ENCODE measurements at places on chromosomes 5 and 9.

- no peak for DNase-seq
These were observed 6.1 kb upstream of the FGF18 start for GRCh38 chr5:171413153-171413910.

DNA sequence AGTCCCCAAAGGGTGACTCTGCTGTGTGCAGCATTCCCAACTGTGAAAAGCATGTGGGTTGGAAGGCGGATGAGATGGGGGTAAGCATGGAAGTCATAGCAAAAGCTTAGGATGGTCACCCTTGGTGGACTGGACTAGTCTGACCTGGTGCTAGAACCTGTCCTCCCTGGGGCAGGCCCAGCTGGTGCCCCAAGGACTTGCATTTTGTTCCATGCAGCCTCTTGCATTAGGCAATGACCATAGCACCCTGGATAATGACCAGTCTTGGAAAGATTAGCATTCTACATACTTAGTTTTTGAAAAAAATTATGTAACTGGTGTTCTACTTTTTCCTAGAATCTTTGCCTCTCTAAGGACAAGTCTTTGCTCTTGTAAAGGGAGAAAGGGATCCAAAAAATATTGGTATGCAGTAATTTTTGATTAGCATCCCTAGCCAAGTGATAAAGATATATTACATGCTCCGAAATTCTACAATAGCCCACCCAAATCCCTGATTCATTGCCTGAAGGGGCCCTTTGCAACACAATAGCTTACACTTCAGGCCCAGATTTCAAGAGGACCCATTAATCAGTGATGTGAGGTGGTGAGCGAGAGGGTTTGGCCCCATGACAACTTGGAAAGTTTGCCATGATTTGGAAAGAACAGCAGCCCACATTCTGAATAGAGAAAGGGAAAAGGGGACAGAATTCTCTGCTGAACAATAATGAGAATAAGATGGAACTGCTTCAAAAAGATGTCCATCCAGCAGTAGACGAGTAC is 93.3 kb upstream of the CD180 start:
- DNase-seq = no peak

DNA sequence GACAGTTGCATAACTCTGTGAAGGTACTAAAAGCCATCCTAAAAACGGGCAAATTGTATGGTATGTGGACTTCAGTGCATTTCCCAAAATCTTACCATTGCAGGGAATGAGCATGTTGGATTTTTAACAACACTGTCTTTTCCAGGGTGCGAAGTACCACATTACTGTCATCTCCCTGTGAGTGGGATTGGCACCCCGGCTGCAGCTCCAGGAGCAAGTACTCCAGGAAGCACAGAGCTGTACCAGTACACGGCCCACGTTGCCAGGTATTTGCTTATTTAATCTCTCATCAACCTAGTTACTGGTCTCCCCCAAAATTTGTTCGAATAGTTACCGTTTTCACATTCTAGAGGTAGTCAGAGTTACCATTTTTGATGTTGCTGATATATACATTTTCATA is 22.6 kb upstream of the TJP2 start:
- no peak for DNase-seq

DNA sequence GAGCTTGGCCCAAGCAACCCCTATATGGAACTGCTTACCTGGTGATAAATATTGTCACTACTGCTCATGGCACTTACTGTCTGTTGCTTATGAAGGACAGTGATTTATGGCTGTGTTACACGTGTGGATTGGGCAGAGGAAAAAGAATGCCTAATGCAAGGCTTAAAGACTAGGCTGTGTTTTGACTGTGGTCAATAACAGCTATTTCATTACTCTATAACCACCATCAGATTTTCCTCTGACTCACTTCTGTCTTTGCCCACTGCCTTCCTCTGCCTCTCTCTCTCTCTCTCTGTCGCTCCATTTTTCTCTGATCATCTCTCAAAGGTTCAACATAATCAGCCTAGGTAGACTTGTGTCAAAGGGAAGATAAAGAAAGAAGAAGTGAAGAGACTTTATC is 96.2 kb downstream of the TLR4 start:
- no peak for DNase-seq

GRCh38 chr9:137027369-137028262 is at the start of gene ABCA2:
TSS of gene ABCA2 (minus strand) at chr9:137028237. CDS start at chr9:137028140, 97 bp downstream.
- no peak for DNase-seq

- no peak for DNase-seq
These were observed 395.4 kb upstream of the ITGA1 start for GRCh38 chr5:52392321-52392720.

DNA sequence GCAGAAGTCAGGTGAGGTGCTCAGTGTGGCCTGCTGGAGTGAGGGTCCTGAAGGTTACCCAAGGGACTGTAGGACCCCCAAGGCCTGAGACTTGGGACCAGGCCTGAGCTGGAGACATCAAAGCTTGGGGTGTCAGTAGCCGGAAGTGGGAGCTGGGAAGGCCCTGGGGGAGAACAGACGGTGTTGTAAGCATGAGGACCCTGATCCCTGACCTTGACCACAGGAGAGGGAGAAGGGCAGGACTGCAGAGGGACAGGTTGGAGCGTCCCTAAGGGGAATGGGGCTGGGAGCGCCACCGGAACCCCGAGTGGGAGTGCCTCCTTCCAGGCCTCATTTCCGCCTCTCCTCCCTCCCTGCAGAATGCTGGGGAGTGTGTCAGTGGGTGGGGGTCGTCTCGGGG is 533 bp downstream of the TTC16 start:
- no peak for DNase-seq

- DNase-seq = no peak
These were observed 128.1 kb downstream of the GIN1 start for GRCh38 chr5:102991802-102992201.

GRCh38 chr9:110083866-110084265 is 124.1 kb downstream of the C9orf152 start:
- DNase-seq = no peak

DNA sequence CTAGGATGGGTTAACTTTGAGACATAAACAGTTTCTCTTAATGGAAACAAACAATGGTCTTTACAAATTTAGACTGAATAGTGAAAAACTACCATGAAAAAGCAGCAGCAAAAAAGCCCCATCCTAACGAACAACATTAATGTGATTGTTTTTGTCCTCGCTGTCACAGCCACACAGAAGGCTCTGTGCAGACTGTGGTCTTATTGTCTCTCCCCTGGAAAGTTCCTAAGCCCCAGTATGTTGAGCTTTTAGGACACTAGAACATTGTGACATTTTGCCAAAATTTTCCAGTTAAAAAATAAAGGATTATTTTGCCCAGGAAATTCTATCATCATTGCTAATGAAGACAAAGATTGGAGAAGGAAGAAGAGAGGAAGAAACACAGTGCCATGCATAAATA is 12.6 kb upstream of the SOWAHA start:
- DNase-seq = no peak

DNA sequence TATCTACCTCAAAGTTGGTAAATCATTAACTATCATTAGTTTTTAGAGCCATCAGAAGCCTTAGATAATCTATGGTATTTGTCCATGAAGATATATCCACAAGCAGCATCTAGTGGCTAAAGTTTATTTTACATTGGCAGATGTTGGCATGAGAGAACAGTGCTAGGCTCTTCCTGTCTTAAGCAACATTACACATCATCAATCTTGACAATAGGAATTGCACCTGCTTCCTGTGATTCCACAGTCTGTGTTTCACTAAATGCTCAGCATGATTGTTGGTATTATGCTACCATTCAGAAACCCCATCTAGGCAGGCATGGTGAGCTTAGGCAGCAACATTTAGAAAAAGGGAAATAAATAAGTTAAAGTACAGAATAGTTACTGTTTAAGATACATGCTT is 246.6 kb downstream of the SLCO4C1 start:
- DNase-seq = no peak

DNA sequence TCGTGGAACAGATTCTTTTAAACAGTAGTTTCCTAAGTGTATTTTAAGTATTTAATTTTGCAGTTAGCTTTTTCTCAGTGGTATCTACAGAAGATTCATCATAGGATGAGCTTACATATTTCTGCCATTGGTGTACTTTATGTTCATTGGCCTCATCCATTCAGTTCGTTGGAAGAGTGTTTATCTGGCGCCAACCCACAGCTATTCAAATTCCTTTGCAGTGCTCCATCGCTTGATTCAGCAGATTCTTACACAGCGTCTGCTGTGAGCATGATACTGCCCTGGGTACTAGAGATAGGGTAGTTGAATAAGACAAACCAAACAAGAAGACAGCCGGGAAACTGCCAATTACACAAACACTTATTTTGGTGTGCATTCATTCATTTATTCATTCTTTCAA is 55.1 kb downstream of the NUP214 start:
- DNase-seq = no peak

GRCh38 chr9:105281926-105282325 is 37.5 kb downstream of the SLC44A1 start:
- no peak for DNase-seq

DNA sequence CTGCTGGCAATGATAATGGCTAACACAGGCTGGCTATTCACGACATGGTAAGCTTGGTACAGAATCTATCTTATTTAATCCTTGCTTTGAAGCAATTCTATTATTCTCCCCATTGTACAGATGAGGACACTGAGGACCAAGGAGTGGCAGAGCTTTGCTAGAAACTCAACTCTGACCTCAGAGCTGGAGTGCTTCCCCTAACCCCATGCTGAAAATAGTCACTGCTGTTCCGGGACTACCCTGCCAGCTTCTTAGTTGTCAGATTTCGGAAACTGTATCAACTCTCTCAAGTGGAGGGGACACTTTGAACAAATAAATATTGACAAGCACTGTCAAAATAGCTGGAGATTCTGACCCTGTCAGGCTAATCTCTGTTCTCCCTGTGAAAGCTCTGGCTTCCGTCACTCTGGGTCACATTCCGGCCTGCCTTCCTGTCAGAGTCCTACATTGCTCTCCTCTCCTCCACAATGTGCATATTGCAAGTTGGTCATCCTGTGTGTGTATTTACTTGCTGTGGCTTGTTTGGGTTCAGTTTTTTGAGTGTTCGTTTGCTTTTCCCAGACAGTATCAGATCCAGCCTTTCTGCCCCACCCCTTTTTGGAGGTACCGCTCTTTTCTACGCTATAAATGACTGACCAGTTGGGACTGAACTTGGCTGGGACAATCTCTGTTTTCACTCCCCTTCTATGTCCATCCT is 134.3 kb upstream of the MAP1B start:
- no peak for DNase-seq

DNA sequence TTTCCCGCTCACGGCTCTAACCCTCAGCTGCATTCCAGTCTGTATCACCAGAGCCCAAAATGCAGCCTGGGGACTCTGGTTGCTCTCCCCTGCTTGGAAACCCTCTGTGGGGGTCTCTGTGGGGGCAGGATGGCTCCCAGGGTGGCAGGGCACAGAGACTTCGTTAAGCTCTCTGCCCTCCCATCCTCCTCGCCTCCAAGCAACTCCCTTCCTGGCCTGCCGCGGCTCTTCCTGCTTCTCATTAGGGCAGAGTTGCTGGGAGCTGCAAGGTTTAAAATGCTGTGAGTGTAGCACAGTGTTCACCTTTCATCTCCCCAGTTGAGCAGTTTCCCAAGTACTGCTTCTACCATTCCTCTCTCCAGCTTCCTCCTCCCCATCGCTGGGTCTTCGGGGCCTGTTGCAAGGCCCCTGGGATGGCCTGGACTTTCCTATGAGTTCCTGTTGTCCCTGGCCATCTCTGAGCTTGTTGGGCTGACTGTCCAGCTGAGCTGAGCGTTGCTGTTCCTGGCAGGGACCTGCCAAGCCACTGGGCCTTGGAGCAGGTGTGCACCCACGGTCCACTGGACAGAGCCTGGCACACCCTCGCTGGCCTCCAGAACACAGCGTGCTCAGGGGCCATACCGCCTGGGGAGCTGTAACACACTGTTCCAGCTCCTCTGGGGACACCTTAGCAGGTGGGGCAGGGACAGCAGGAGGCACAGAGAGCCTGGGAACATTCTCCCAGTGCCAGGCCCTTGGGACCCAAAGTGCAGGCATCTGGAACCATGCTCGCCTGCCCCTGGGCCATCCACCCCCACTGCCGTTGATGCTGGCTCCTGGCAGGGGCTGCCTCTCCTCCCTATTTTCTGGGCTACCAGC is 188.4 kb downstream of the C9orf50 start:
- no peak for DNase-seq

GRCh38 chr9:94771096-94771495 is 44.6 kb downstream of the AOPEP start:
- DNase-seq = no peak

GRCh38 chr5:61771808-61772207 is 439.8 kb downstream of the ZSWIM6 start:
- no peak for DNase-seq

- DNase-seq = no peak
These were observed 57.0 kb downstream of the DUSP1 start for GRCh38 chr5:172713809-172714490.

DNA sequence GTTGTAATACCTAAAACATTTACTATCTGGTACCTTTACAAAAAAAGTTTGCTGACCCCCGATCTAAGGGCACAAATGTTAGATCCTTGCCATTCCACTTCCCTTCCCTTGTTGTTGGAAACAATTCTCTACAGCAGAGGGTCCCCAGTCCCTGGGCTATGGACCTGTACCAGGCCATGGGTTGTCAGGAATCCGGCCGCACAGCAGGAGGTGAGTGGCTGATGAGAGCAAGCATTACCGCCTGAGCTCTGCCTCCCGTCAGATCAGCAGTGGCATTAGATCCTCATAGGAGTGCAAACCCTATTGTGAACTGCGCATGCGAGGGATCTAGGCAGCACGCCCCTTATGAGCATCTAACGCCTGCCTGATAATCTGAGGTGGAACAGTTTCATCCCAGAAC is 248.5 kb downstream of the AP3B1 start:
- no peak for DNase-seq

- DNase-seq = no peak
These were observed 438.0 kb upstream of the WWC1 start for GRCh38 chr5:167853421-167853820.

- DNase-seq = no peak
These were observed 211.3 kb downstream of the DCP2 start for GRCh38 chr5:113187906-113188305.

- no peak for DNase-seq
These were observed 1.5 kb upstream of the NEUROG1 start for GRCh38 chr5:135537271-135537670.

GRCh38 chr5:135944967-135945560 is 9.7 kb downstream of the LECT2 start:
- DNase-seq = no peak

DNA sequence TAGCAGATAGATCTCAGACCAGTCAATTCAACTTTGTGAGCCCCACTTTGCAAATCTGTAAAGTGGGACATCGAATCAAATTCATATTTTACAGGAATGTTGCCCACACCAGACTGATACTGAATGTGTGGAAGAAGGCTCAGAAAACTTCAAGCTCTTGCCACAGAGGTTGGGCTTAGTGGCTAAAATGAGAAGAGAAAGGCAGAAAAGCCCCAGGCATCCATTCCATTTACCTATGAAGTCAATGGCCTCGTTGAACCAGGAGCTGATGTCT is 1.7 kb downstream of the DUSP1 start:
- no peak for DNase-seq

- DNase-seq = no peak
These were observed 20.2 kb upstream of the CDC23 start for GRCh38 chr5:138233280-138233679.

GRCh38 chr5:60893521-60893920 is 49.5 kb upstream of the ELOVL7 start:
- no peak for DNase-seq

GRCh38 chr5:167796672-167797071 is 494.8 kb upstream of the WWC1 start:
- DNase-seq = no peak

- DNase-seq = no peak
These were observed 348.8 kb upstream of the TNC start for GRCh38 chr9:115466756-115467155.
